ENCODE measurements at places on chromosomes 6 and 20.

DNA sequence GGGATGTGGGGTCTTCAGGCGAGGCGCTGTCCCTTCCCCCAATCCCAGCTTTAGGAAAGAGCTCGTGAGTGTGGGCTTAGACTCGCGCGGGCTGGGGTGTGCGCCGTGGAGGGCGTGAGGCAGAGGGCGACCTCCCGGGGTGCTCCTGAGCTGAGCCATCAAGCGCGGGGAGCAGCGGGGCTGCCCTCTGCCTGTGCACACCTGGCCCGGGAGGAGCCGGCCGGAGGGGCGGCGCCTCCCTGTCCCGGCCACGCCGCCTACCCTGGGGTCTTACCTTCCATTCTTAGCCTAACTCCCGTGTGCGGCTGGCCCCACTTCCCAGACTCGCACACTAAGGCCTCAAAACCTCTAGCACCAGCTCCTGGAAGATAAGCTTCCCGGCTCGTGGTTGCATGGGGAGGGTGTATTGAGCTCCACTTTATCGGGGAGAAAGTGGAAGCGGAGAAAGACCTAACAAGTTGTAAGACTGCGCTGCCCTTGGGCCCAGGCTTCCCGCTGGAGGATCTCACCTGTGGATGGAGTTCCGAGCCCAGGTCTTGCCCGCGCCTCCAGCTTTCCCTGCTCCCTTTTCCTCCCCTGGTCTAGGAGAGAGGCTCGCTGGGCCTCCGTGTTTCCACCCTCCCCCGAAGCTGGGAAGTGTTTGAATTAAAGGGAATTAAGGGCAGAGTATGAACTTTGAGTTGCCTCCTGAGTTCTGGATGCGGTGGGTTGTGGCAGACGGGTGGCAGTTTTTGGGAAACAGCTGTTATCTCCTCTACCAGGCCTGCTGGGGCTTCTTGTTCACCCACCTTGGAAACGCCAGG is 1.2 kb downstream of the DNMT3B start:
- no peak for DNase-seq

- no peak for DNase-seq
These were observed 1.1 kb downstream of the RNF39 start for GRCh38 chr6:30074331-30075093.

GRCh38 chr6:149988550-149989346 is 25.0 kb downstream of the ULBP1 start:
- DNase-seq = no peak

- DNase-seq = no peak
These were observed 10.7 kb upstream of the SLA2 start for GRCh38 chr20:36656733-36657132.
